ENCODE measurements at places on chromosomes 1 and 21.

DNA sequence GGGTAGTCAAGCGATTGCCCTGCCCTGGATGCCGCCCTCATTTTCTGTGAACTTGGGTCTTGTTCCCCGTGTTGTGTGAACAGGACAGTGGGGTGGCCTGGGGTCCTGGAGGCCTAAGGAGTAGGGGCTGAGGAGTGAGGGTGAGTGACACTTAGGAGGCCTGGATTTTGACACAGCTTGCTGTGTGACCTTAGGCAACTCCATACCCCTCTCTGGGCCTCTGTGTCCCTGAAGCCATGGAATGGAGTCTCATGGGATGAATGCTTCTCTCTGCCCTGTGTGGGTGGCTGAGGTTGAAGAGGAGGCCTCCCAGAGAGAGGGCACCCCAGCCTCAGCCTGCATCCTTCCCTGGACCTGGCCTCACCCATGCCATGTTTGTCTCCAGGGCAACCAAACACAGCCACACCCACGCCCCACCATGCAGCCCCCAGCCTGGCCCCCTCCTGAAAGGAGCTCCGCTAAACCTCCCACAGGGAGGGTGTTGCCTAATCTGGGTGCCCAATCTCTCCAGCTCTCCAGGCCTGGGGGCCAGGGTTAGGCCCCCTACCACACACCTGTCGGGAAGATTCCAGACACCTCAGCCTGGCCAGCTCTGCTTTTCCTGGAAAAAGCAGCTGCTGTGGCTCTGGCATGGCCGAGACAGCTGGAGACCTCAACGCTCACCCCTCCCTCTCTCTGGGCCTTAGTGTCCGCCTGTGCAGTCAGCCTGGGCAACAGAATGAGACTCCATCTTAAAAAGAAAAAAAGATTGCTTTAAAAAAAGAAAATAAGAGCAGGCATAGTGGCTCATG lies 9.9 kb downstream of the MYOM3 start:
- no peak for DNase-seq

DNA sequence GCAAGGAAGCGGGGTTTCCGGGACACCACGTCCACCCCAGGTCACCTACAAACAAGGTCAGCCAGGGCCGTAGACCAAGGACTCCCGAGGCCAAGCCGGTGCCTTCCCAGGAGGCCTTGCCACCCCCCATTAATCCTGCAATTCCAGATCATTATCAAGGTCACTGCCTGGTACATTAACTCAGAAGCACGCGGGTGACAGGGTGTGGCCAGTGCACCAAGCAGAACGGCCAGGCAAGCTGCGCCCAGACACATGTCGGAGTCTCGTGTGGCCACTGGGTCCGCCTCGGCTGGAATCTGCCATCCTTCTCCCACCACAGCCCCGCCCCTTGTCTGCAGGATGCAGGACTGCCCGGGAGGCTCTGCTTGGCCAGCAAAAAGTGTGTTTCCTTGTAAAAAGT lies 144.7 kb downstream of the PRDM16 start:
- no peak for DNase-seq

GRCh38 chr21:46391773-46392172 lies 66.9 kb upstream of the DIP2A start:
- DNase-seq: no peak

DNA sequence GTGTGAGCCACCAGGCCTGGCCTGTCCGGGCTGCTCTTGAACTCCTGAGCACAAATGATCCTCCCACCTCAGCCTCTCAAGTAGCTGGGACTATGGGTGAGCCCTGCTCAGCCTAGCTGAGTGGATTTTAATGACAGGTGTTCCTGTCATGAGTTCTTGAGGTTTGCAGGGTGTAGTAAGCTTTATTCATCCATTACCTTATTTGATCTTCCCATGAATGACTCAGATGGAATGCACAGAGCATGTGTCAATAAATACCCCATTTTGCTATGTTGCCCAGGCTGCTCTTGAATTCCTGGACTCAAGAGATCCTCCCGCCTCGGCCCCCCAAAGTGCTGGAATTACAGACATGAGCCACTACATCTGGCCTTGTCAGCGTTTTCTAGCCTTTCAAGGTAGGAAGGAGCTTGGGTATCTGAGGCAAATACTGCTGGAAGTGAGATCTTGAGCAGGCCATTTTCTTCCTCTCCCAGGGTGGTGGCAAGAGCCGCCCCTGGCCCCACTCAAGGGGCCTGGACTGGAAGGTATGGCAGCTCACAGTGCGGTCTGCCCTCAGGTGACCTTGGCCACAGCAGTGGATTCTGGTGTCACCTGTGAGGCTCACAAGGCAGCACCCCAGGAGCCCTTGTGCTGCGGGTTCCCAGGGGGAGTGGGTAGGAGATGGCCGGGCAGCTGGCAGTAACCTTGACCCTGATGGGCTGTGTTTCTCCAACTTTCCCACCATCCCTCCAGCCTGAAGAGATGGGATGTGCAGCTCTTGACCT lies 20.0 kb downstream of the PIK3CD start:
- peak; percentile 47 for DNase-seq
